ENCODE measurements at places on chromosomes 3 and 15.

- DNase-seq: no peak
Measured at GRCh38 chr3:146093896-146094295, 67.1 kb downstream of the PLOD2 start.

DNA sequence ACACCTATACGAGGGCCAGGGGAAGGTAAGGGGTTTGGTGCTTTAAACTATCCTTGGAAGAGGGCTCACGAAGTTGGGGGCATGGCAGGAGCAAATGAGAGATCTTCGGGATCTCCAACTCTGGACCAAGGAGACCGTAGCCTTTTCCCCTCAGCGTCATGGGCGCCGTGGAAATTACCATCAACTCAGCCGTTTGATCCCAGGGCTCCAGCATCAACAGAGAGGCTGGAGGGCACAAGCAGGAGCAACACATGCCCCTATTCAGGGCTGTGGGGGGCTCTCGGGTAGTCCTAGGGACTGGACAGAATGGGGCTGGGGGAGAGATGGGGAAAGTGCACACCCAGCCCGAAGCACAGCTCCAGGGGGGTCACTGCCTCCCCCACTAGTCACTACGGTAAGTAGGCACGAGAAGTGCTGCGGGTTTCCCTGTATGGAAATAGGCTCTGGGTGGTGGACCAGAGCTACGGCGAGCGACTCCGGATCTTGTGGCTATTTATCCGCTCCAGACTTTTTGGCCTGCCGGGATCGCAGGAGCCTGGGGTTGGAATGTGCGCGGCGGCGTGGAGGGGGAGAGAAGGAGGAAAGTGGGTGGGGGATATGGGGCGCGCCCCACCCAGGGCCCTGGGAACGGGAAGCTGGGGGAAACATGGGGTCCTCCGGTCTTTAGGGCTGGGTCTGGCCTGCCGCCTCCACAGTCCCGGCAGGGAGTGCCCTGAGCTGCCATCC, 539 bp upstream of the LAMB2 start:
- DNase-seq: peak; percentile 80

GRCh38 chr3:180707896-180708295, 28.6 kb upstream of the CCDC39 start:
- DNase-seq: no peak

DNA sequence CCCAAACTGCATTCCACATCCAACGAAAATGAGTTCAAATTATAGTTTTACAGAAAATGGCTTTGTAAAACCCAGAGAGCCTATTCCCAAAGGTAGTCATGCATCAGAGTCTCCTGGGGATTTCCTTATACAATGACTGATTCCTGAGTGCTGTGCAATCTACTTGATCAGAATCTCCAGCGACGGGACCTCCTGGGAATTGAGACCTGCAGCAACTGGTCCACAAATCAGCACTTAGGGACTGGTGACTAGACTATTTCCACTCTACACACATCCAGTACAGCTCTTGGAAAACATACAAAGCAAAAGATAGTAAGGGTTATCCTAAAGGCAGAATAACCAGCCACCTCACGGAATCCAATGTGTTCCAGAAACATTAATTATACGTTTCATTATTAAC, 871.0 kb upstream of the CFAP20DC start:
- DNase-seq: no peak

- peak; percentile 45 for DNase-seq
Measured at GRCh38 chr3:57755368-57755675, 787 bp upstream of the SLMAP start.

DNA sequence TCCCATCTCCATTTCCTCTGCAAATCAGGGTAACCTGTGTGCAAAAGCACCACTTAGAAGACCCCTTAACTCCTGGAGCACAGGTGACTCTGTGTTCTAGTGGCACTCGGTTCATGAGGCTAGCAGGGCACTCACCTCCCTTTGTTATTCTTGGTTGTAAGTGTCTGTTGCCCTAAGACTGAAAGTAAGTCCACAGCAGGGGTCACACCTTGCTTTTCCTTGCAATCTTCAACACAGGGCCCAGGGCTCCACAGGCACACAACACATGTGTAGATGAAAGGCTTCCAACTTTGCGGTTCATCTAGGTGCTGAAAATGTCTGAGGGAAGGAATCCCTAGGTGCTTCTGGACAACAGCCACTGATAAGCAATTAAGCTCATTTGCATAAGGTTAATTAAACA, 2.9 kb downstream of the RNU6-1 start:
- DNase-seq: no peak

DNA sequence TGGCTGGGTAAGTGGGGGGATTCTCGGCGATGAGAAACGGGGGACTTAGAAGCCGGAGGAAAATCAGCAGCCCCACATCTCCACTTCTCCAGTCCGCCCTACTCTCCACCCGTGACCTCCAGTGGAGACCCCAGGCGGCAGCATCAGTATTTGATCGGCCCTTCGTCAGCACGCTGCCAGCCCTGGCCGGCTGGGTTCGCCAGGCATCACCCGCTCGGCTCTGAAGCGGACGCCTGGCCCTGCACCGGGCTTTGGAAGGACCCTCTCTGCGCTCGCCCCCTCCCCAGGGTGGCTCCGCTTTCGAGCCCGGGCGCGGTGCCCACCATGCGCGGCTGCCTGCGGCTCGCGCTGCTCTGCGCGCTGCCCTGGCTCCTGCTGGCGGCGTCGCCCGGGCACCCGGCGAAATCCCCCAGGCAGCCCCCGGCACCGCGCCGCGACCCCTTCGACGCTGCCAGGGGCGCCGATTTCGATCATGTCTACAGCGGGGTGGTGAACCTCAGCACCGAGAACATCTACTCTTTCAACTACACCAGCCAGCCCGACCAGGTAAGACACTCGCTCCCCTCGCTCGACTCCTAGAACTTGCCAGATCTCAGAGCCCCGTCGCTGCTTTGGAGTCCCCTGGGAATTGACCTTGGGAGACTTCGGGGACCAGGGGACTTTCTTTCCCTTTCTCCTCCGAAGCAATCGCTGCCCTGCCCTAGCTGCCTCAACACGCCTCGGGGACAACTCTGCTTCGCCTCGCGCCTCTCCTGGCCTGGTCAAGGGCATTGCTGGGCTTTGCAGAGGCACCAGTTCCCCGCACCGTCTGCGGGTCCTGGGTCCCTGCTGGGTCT, 561 bp downstream of the SIDT1 start:
- DNase-seq: no peak

DNA sequence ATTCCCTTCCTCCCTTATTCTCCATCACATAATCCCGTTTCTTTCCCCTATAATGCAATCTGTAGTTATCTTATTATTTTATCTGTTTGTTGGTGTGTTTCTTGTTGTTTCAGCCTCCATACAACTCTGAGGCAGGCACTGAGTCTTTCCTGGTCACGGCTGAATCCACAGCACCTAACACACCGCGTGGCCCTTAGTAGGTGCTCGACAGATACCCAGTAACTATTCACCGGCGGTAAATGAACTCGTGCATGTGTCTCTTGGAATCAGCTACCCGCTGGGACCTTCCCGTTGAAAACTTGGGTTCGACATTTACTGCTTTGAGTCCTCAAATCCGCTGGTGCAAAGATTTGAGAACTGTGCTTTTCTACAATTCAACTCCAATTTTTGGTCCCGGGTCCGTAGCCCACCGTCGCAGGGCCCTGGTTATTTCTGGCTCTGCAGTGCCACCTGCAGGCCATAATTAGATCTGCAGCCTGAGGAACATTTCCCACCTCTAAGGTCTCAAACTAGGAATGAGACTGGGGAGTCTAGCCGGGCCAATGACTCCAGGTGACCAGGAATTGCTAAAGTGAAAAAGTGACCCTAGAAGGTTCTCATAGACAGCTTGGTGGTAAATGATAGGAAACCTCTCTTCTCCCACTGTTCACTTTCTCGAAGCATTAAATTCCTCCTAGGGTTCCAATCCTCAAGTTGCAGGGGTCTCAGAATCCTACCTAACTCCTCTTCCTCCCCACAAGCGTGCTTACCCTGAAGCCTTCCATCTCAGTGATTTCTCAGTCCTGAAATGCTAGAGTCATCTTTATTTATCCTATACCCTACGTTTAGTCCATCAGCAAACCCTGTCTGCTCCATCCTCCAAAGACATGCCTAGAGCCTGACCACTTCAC, 40.0 kb upstream of the TRH start:
- peak; percentile 23 for DNase-seq

DNA sequence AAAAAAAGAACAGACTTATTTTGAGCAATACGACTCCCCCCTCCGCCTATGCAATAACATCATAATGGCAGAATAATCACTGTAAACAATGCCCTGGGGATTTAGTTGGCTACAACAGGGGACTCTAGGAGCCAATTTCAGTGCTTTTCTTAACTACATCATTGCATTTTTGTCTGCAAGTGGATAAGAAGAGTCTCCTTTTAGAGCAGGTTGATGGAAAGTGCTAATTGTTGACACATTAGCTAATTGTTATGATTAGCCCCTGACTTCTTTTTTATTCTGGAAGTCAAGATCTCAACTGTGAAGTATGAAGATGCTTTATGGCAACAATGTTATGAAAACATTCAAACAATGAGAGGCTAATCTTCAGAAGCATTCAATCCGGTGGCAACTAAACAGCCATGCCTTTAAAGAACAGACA, 121.2 kb downstream of the MECOM start:
- DNase-seq: no peak

DNA sequence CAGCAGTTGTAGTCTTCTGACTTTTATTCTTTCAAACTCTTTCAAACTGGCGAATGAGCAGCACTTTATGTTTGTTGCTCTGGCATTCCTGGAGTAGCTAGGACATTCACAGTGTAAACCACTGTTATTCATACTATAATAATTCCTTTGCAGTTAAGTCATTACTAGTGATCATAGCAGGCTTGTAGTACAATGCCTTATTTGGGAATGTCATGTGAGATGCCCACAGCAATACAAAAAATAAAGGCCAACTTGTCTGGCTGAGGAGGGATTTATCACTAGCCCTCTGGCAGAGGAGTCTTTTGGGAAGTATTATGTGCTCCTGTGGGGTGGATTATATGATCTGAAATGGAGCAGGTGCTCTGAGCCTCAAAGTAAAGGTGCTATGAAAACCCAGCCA, 197.2 kb downstream of the VGLL3 start:
- DNase-seq: peak; percentile 3

DNA sequence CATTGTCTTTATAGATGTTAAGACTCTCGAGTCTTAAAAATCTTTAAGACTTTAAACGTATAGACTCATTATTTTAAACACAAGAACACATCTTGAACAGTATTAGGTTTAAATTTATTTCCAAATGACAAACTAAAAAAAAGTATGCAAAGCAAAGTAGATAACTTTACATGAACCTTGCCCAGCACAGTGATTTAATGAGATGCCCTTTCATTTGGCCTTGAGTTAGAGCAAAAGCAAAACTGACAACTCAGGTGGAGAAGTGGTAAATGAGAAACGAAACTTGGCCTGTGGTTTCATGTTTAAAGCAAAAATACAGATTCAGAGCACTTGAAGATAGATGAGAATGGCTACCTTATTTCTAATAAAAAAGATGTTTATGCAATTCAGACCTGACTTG, 8.6 kb downstream of the GPR15 start:
- DNase-seq: no peak

DNA sequence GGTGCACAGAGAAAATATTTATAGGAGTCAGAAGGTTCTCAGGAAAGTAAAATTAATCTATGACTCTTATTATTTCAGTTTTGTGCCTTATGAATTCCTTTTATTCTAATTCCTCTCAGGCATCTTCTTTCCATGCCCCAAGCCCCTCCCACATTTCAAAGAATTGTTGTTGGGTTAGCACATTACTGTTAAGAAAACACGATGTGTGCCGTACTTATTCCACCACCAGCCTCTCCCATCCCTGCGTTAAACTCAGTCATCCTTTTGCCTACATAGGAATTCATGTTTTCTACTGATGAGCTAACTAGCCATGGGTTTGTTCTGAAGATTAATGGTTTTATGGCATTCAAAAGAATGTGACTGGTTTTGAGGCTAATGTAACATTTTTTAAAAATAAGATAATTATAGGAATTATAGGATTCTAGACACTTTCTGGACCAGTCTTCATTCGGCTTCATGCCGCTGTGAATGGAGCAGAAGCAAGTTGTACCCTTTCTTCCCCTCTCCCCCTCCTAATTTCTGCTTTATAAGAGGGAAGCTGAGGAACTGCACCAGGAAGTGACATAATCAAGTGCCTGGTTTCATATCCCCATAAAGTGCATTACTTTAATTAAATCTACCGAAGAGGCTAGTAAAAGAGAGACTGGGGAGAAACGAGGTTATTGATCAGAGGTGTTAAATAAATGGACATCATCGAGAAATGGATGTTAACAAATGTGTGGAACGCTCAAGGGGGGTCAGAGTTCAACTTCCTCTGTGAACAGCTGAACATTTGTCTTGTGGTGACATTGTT, 12.3 kb upstream of the MB21D2 start:
- no peak for DNase-seq

GRCh38 chr3:52463416-52463815, 8.0 kb downstream of the NISCH start:
- no peak for DNase-seq

GRCh38 chr3:182921665-182922355, 58.5 kb downstream of the DCUN1D1 start:
- DNase-seq: no peak

DNA sequence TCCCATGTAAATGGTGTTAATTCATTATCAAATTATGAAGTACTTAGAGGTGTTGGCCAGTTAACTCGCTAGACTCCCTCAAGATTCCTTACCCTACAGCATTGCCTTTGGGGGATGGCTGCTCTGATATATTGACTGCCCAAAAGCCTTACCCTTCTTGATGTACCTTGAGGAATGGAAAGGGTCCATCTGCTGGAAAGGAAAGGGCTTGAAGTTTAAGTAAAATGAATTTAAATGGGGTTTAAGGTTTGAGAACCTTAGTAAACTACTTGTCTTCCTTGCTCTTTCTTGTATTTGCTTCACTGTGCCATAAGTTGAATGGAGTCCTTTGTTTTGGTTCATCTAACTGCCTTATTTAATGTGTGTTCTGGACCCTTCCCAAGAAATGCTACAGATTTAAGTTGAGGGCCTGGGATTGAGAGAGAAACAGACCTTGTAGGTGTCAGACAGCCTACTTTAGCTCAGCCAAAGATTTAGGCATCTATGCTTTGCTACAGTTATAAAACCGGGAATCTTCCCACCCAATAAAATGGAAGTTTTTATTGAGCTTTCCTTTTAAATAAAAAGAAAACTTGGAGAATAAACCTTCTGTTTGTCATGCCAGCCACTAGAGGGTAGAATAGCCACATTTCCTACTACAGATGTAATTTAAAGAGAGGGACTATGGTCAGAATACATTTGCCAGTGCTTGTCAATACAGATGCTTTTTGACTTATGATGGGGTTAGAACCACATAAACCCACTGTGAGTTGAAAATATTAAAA, 25.3 kb downstream of the CMSS1 start:
- peak; percentile 38 for DNase-seq

GRCh38 chr15:76398317-76399104, 61.9 kb downstream of the ISL2 start:
- no peak for DNase-seq

DNA sequence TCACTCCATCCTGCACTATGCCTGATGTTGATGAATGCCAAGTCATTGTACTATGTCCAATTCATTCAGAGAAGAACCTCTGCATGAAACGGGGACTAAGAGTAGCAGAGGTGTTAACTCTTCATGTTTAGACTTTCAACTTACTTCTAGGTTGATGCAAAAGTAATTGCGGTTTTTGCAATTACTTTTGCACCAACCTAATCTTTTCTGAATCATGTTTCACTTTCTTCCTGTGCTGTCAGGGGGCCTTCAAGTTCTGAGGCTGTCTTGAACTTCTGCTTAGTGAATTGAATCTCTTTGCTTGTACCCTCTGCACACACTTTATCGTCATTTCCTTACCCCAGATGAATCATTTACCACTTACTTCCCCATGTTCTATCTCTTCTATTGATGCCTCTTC, 636.2 kb downstream of the NAALADL2 start:
- DNase-seq: no peak
